Left ventricle myocardium superior (tissue), 1 donor: ENCODE measurements at places on chromosomes 2 and 18.

DNA sequence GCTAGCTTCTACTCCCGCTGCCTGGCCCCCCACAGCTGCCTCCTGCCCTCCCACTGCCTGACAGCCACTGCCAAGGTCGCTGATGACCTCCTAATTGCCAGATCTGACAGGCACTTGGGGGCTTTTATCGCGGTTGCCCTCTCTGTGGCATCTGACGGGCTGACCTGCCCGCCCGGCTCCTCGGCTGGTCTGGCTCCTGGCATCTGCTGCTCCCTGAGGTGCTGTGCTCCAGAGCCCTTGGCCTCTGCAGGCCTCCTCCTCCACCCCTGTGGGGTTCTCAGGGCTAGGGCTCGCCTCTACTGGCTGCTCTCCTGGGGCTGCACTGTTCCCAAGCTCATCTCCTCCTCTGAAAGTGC is 43.1 kb downstream of the INHBB start:
- peak; percentile 15 for DNase-seq

- no peak for DNase-seq
These were observed 67.5 kb downstream of the MYOM1 start for GRCh38 chr18:3152294-3152693.

DNA sequence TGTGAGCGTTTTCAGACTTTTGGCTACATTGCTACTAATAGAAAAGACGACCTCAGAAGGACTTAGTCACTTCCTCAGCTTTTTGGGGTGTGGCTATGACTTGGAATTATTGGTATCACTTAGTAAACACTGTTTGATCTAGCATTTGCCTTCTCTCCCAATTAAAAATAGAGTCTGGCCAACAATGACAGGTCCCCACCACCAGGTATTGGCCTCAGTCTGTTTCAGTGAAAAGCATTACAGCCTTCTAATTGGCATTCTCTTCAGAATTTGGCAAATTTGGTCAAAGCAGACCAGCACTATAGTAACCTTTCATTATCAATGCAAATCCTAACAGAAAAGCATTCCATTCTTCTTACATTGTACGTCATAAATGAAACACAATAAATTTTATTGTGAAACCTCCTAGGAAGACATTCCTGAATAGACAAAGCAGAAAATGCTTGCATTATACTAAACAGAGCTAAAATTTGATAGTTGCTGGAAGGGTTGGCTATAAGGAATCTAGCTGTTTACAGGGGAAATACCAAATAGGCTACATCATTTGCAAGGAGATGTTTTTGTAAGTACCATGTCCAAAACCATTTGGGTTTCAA is 613.9 kb downstream of the IRS1 start:
- no peak for DNase-seq

DNA sequence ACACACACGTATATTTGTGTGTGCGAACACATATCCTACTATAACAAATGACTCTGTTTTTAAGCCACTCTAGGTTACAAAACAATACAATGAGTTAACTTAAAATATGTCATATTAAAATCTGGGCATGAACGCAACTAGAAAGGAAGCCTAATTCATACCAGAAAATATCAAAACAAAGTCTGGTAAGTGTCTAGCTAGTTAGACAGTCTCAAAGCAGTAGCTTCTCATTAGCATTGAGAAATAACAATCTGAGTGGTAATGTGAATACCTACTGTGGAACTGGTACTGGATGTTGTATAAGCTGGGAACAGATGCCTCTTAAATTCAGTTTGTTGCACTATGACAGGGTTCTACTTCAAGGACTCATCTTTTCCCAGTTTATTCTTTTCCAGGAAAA is 32.5 kb upstream of the WIPF1 start:
- DNase-seq: no peak

DNA sequence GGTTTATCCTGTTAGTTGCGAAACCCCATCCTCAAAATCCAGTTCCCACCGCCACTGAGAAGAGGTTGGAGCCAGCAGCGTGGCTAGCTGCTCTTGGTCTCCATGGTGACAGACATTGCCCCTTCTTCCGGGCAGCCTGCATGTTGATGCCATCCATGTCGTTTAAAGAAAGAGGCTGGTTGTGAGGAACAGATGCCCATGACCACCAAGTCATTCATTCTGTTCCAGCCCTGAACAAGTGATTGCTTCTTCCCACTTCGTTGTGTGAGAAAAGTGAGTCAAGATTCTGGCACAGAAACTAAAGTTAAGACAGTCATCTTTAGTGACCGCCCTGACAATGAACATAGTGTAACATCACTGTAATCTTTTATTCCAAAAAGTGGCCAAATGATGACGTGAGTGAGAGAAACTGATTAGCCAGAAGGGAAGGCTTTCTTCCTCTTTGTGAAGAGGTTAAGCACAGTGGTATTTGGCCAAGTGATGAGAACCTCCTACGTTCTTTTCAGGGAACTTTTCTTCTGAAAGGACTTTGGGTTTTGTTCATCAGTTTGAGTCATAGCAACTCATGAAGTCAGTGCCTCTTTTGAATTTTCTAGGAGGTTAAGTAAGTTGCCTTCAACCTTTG is 272.5 kb downstream of the GALR1 start:
- DNase-seq: no peak

GRCh38 chr2:74588664-74589063 is 34.1 kb downstream of the DOK1 start:
- DNase-seq: no peak
